ENCODE measurements at places on chromosomes 1 and 21. TPM values are rescaled to one million over a fixed set of nuclear protein-coding genes. Genes with fewer than 3 reads are reported as not detected.

DNA sequence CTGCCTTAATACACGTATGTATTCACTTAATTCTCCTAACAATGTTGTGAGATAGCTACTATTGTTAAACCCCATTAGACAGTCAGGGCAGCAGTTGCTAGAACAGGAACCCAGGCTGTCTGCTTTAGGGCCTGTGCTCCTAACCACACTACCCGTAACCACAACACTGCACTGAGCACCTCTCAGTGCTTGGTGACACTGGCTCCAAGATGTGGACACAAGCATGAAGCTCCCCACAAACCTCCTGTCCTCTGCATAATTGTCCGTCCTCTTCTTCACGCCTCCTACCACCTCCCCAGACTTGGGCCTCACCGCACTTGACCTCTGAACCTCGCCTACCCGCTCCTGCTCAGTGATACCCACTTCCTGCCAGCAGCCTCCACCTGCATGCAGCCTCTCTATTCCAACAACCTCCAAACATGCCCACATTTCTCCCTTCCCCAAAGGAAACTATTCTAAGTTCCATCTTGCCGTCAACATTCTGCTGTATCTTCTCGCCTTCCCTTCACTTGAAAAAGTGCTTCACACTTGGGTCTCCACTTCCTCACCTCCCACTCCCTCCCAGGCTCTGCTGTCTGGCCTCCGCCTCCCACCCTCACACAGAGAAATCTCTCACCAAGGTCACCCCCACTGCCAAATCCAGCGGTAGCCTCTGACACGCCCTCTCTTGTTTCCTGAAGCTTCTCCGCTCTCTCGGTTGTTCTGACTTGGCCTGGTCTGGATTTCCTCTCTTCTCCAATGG lies 14.6 kb upstream of the AHDC1 start:
- H3K4me1 ChIP-seq: no peaks in the 10 kb centered on the region
- no peak for DNase-seq
- no peaks in the 10 kb centered on the region for H3K27me3 ChIP-seq
- H3K36me3 ChIP-seq: no peaks in the 10 kb centered on the region

DNA sequence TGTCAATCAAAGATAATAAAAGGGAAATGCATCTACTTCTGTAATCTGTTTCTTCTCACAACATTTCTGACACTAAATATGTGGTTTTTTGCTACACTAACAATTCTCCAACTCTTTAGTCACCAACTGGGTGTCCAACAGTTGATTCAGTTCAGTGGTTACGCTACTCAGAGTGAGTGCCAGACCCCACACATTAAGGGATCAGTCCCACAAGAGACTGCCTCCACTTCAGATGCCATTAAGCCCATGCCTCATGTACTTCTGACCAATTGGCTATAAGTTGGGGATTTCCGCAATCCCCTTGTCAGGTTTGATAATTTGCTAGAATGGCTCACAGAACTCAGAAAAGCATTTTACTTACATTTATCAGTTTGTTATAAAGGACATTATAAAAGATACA lies 28.4 kb downstream of the RNF2 start:
- peaks cover 1% of the 10 kb centered on the region for H3K4me1 ChIP-seq
- no peak overlapping the region for H3K27ac ChIP-seq
- DNase-seq: no peak
- H3K27me3 ChIP-seq: no peaks in the 10 kb centered on the region

DNA sequence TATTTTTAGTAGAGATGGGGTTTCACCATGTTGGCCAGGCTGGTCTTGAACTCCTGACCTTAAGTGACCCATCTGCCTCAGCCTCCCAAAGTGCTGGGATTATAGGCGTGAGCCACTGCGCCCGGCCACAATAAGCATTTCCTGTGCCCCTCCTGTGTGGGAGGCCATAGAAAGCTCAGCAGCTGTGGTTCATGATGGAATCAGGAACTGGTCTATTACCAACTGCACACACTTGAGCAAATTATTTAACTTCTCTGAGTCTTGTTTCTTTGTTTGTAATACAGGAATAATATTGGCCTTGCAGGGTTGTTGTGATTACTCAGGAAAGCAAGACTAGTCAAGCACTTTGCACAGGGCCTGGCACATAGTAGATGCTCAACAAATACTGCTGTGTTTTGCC lies 15.0 kb downstream of the RHBG start:
- H3K4me1 ChIP-seq: no peaks in the 10 kb centered on the region
- no peak overlapping the region for H3K27ac ChIP-seq
- no peak for DNase-seq
- H3K36me3 ChIP-seq: no peaks in the 10 kb centered on the region

GRCh38 chr1:168179438-168180147 lies 831 bp downstream of the TIPRL start:
- DNase-seq: no peak
- no peak overlapping the region for H3K27ac ChIP-seq
- H3K27me3 ChIP-seq: no peaks in the 10 kb centered on the region
- H3K4me3 ChIP-seq: no peak overlapping the region

- H3K27me3 ChIP-seq: no peaks in the 10 kb centered on the region
- DNase-seq: no peak
- H3K27ac ChIP-seq: no peak overlapping the region
- no peaks in the 10 kb centered on the region for H3K36me3 ChIP-seq
- no peak overlapping the region for H3K4me3 ChIP-seq
Observed at GRCh38 chr21:19684328-19684727, 1280.7 kb upstream of the TMPRSS15 start.

DNA sequence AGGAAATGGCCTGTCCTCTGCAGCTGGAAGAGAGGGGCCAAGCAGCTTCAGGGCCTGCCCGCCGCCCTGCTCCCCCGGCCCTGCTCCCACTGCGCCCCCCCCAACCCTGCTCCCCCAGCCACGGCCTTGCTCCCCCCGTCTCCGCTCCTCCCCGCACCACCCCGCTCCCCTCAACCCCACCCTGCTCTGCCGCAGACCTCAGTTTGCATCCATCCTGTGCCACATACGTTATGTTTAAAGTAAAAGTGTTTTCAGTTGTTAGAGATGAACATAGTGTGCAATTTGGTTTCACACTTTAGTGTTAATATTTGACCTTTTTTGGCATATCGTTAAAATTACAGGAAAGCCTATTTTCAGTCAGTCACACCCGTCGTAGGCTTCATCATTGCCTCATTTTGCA lies 34.1 kb upstream of the DIP2A start:
- H3K36me3 ChIP-seq: peaks cover 17% of the 10 kb centered on the region
- no peak overlapping the region for H3K4me3 ChIP-seq
- H3K27me3 ChIP-seq: no peaks in the 10 kb centered on the region
- DNase-seq: no peak
- no peak overlapping the region for H3K27ac ChIP-seq

GRCh38 chr1:54064299-54064698 lies 10.9 kb downstream of the TCEANC2 start:
- no peak overlapping the region for H3K4me3 ChIP-seq
- no peak overlapping the region for H3K27ac ChIP-seq
- no peaks in the 10 kb centered on the region for H3K27me3 ChIP-seq
- H3K36me3 ChIP-seq: peaks cover 9% of the 10 kb centered on the region
- H3K4me1 ChIP-seq: no peaks in the 10 kb centered on the region

GRCh38 chr1:205396967-205397616 lies 24.8 kb downstream of the LEMD1 start:
- DNase-seq: no peak
- no peak overlapping the region for H3K27ac ChIP-seq
- H3K4me3 ChIP-seq: no peak overlapping the region
- H3K27me3 ChIP-seq: peaks cover 58% of the 10 kb centered on the region
- no peaks in the 10 kb centered on the region for H3K36me3 ChIP-seq

GRCh38 chr1:68819190-68819829 lies 322.4 kb upstream of the DEPDC1 start:
- no peaks in the 10 kb centered on the region for H3K27me3 ChIP-seq
- no peak overlapping the region for H3K27ac ChIP-seq
- no peak for DNase-seq
- H3K4me1 ChIP-seq: no peaks in the 10 kb centered on the region
- no peaks in the 10 kb centered on the region for H3K36me3 ChIP-seq
- H3K4me3 ChIP-seq: no peak overlapping the region

DNA sequence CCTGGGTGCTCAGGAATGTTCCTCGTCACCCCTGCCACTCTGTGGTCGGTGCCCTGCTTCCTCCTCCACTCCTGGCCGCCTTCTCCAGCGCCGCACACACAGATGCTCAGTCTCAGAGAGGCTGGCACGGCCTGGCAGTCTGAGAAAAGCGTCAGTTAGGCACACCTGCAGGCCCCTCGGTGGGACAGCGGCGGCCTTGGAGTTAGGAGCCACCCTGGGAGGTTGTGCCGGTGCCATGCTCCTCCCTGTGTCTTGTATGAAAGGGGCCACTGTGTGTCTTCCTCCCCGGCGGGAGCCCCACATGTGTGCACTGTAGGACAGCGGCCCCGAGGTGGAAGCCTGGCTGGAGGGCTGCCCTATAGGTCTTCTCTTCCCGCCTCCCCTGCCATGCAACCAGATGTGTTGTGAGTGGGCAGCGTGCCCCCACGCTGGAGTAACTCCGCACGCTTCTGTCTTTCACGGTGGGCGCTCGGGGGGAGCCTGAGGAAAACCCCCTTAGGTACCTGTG lies 145.2 kb downstream of the PGBD5 start:
- no peaks in the 10 kb centered on the region for H3K27me3 ChIP-seq
- no peak overlapping the region for H3K27ac ChIP-seq
- no peaks in the 10 kb centered on the region for H3K4me1 ChIP-seq
- no peak overlapping the region for H3K4me3 ChIP-seq
- H3K36me3 ChIP-seq: peaks cover 44% of the 10 kb centered on the region
- no peak for DNase-seq

Gene LCE3B
- total RNA-seq: not detected

DNA sequence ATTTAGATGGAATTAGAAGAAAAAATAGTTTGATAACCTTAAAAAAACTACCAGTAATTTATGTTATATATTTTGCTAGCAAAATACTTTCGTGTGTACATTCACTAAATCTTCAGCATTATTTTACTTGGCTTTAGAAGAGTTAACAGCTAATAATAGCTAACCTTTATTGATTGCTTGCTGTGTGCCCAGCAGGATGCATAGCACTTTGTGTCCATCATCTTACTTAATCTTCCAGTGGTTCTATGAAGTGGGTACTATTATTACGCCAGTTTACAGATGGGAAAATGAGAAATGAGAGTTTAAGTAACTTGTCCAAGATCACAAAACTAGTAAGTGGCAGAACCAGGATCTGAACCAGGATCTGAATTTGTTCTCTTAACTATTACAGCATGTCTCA lies 41.7 kb upstream of the GPR25 start:
- no peak for DNase-seq
- H3K27ac ChIP-seq: no peak overlapping the region
- H3K36me3 ChIP-seq: peaks cover 10% of the 10 kb centered on the region
- no peaks in the 10 kb centered on the region for H3K27me3 ChIP-seq
- peaks cover 11% of the 10 kb centered on the region for H3K4me1 ChIP-seq
- H3K4me3 ChIP-seq: no peak overlapping the region

DNA sequence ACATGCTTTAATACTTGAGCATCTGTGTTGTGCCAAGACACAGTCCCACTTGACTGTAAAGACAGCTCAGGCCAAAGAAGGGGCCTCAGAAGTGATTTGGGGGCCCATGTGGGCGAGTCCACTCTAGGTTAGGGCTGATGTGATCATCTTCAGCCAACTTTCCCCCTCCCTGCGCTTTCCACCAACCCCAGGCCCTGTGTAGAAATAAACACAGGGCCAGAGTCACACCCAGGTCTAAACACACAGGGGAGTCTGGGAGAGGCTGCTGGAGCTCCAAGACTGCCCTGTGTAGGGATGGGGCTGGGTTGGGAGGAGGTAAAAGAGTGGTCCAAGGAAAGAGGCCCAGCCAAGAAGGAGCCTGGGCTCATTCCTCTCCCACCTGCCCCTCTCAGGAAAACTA lies 2.5 kb upstream of the WNT2B start:
- H3K36me3 ChIP-seq: no peaks in the 10 kb centered on the region
- H3K27me3 ChIP-seq: peaks cover 10% of the 10 kb centered on the region
- no peak overlapping the region for H3K4me3 ChIP-seq
- H3K4me1 ChIP-seq: peaks cover 23% of the 10 kb centered on the region
- no peak overlapping the region for H3K27ac ChIP-seq

DNA sequence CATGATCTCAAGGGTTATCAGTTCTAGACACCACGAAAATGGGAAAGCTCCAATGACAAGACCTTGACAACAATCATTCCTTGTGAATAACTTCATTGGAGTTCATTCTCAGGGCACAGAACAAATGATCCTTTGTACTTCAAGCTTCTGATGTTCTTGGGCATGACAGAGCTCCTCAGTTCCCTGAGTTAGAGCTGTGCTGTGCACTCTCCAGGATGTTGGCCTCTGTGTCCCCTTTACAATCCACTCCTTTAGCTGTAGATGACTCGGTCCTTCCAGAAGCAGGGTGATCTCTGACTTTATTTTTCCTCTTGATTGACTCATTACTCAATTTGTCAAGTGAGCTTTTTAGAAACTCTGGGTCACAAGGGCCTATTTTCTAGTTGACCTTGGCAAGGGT lies 3.9 kb upstream of the FAM78B start:
- H3K4me3 ChIP-seq: no peak overlapping the region
- no peak for DNase-seq
- H3K27ac ChIP-seq: no peak overlapping the region
- H3K27me3 ChIP-seq: peaks cover 17% of the 10 kb centered on the region
- peaks cover 2% of the 10 kb centered on the region for H3K4me1 ChIP-seq
- no peaks in the 10 kb centered on the region for H3K36me3 ChIP-seq

Gene SLC37A1
- 13.2 TPM for total RNA-seq

GRCh38 chr21:27250366-27250765 lies 283.5 kb upstream of the ADAMTS5 start:
- no peak overlapping the region for H3K4me3 ChIP-seq
- H3K36me3 ChIP-seq: no peaks in the 10 kb centered on the region
- no peaks in the 10 kb centered on the region for H3K27me3 ChIP-seq
- H3K27ac ChIP-seq: no peak overlapping the region

- H3K36me3 ChIP-seq: no peaks in the 10 kb centered on the region
- no peak overlapping the region for H3K4me3 ChIP-seq
- DNase-seq: no peak
- H3K27me3 ChIP-seq: no peaks in the 10 kb centered on the region
- no peak overlapping the region for H3K27ac ChIP-seq
Observed at GRCh38 chr1:48966583-48966982, 189.9 kb upstream of the BEND5 start.

Gene DFFA
- 39.6 TPM for total RNA-seq

Gene CDA
- total RNA-seq: not detected

Gene PADI2
- 111 TPM for total RNA-seq

DNA sequence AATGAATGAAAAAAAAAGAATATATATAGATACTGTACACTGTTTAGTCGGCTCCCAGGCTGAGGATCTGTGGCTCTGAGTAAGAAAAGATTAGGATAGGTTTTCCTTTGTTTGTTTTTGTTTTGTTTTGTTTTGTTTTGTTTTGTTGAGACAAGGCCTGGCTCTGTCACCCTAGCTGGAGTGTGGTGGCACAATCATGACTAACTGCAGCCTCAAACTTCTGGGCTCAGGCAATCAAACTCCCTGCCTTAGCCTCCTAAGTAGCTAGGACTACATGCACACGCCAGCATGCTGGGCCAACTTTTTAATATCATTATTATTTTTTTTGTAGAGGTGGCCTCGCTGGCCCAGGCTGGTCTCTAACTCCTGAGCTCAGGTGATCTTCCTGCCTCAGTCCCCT lies 87.9 kb upstream of the PTBP2 start:
- no peaks in the 10 kb centered on the region for H3K36me3 ChIP-seq
- H3K27ac ChIP-seq: no peak overlapping the region
- no peak for DNase-seq
- no peaks in the 10 kb centered on the region for H3K4me1 ChIP-seq
- no peak overlapping the region for H3K4me3 ChIP-seq

Gene FCRL3
- total RNA-seq: not detected

Gene CLCA1
- total RNA-seq: not detected
